ENCODE measurements at places on chromosomes 12 and 14.

- no peak for DNase-seq
Observed at GRCh38 chr14:32620724-32621123, 291.6 kb downstream of the AKAP6 start.

- DNase-seq: no peak
Observed at GRCh38 chr14:42047421-42048055, 440.9 kb downstream of the LRFN5 start.

GRCh38 chr12:67042697-67043131, 226.4 kb upstream of the CAND1 start:
- no peak for DNase-seq

GRCh38 chr14:51260225-51260624, 20.2 kb downstream of the TMX1 start:
- DNase-seq: no peak

- DNase-seq: no peak
Observed at GRCh38 chr14:23910101-23910875, 43.3 kb upstream of the DHRS4 start.

DNA sequence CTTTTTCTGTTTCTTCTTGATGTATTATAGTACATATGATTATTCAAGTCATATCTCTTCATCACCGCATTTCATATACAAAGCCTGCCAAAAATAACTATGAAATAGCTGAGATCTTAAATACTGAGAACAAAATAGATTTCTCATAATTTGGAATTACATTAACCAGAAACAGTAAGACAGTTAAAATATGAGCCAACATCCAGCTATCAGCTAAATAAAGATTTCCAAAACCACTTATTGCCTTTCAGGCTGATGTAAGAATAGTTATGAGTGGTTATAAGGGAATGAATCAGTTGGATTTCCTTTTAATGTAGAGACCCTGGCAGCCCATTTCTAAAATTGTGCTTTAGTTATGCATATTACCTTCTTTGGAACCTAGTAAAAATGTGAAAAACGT, 47.4 kb downstream of the TMEM117 start:
- DNase-seq: no peak

DNA sequence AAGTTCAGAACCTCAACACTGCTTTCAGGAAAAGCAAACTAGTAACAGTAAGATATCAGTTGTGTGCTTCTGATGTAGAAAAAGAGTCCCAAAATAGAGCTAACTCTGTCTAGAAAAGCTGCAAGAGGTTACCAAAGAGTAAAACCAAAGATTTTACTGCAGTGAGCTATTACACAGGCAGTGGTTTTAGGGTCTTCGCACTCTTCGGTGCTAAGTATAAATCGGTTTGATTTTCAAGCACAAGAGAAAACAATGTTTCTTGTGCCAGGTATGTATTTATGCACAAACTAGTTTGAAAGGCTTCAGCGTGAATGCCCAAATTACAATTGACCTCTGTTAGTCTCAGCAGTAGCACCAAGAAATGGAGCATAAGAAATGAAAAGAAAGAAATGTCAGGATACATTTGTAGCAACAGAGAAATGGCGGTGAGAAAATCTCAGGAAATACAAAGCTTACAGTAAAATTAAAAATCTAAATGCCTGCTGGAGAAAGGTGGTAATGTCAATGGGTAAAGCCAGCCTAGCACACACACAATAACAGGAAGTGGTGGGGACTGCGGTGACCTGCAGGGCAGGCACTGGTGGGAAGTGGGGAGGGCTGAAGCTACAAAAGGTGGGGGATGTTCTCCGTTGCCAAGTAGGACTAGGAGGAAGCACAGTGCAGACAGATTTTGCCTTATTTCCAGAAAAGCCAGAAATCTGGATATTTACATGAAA, 18.0 kb upstream of the DYRK2 start:
- DNase-seq: peak; percentile 59

DNA sequence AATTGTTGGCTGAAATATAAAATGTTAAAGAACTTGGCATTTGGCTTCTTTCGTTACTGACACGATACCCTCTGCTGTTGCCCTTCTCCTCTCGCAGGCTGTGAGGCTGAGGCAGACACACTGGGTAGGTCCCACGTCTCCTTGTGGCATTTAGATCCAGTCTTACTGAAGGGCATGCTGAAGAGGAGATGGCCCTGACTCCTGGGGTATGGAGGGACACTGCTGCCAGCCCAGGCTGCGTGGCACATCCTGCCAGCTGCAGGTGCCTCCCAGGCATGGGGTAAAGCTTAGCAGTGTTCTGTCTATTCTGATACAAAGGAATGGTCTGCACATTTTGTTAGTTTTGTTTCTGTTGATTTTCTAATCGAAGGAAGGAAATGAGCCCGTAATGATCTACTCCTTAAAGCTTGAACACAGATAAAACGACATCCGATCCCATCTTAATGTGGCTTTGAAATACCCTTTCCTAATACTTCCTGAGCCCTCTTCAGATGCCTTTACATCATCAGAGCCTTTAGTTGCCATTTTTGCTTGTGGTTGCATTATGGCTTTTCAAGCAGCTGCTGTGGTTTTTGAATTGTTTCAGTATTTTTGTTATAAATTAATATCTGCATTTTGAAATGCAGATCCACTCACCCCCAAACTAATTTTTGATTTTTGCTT, 61.1 kb downstream of the WDR20 start:
- DNase-seq: no peak

DNA sequence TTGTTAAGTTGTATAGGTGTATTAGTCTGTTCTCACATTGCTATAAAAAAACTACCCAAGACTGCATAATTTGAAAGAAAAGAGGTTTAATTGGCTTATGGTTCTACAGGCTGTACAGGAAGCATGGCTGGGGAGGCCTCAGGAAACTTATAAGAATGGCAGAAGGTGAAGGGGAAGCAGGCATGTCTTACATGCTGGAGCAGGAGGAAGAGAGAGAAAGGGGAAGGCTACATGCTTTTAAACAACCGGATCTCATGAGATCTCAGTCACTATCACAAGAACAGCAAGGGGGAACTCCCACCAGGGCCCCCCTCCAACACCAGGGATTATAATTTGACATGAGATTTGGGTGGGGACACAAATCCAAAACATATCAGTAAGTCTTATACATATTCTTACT, 60.5 kb upstream of the OR10AD1 start:
- no peak for DNase-seq

GRCh38 chr12:131025939-131026702, 72.4 kb downstream of the ADGRD1 start:
- DNase-seq: no peak

DNA sequence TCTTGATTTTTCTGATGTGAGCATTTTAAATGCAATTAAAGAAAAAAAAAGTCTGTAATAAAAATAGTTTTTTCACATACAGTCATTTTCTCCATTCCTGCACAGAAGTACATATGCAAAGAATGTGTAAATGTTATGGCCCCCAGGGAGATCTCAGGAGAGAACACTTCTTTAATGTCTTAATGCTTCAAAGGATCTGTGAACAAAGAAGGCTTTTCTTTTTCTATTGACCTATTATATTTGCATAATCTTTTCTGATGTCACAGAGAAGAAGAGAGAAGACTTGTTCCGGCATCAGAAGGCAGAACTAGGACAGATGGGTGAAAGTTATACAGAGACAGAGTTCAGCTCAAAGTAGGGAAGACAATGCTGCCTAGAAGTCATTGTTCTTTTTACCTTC, 413.5 kb upstream of the STXBP6 start:
- no peak for DNase-seq

DNA sequence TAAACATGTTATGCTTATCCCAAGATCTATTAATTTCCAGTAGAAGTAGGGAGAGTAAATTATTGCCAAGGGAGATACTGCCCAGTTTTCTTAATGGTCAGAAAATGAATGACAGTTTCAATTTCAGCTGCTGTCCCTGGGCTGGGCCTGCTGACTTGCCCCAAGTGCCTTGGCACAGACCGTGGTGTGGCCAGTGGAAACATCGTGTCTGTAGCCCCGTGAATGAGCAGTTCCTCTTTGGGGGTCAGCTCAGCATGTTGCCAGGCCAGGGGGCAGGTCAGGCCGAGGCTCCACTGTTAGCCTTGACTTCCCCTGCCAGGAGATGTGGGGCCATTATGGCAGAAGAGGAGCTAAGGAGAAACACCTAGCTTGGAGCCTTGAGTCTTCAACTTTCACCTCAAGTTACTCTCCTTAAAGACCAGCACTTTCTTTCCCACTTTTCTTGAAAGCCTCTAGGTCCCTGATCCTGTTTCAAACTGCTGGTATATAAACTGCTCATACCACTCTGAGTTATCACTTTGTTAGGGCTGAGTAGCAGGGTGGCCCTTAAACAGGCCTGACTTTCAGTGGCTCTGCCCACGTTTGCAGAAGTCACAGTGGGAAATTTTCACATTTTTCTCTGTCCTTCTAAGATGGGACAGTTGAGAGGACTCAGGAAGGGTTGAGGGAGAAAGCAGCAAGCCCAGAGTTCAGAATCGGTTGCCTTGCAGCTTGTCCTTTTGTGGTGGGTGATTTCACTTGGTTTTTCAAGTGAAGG, 73.2 kb downstream of the SUSD6 start:
- DNase-seq: no peak

GRCh38 chr14:66610154-66610563, 102.2 kb downstream of the GPHN start:
- no peak for DNase-seq

DNA sequence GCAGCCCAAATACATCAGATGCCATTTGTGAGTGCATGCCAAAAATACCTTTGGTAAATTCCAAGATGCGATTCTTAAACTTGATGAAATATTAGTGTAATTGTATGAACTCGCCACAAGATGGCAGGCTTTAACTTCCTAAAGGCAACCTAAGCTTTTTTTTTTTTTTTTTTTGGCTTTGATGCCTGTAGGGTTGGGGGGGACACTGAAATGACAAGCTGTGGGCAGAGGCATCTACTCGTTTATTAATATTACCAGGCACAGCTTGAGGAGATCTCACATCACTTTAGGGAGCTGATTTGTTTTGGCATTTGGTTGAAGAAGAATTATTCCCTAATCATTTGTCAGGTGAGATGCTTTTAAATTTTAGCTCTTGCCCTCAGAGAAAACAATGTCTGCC, 126.7 kb upstream of the CCDC196 start:
- DNase-seq: no peak

GRCh38 chr12:29545102-29545467, 47.6 kb upstream of the OVCH1 start:
- DNase-seq: no peak

DNA sequence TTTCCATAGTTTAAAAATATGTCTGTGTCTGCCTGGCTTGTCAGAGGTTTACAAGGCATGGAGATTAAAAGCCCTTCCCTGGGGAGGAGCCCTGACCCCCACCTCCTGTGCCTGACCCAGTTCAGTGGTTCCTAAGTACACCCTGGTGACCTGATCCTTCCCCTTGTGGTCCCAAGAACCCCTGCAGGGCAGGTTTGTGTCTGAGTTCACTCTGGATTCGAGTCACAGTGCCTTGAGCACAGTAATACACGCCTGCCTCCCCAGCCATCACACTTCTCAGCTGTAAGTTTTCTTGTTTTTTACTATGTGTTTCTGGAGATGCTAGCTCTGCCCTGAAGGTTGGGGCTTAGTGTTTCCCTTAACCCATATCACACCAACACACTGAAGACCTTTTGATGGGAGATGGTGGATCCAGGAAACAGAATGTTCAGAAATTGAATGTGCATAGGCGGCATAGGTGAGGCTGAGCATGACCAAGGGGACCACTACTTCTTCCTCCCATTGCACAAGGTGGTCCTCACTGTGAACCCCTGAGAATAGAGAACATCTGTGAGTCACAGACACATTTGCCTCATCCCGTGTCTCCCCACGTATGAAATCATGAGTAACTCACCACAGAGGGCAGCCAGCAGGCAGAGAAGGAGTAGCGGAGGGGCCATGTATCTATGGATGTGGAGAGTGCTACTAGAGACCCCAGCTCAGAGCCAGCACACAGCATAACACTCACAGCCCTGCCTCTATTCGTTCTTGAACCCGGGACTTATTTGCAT, 962.9 kb downstream of the TMEM121 start:
- no peak for DNase-seq

- no peak for DNase-seq
Observed at GRCh38 chr14:31268216-31268615, 60.6 kb upstream of the HECTD1 start.

DNA sequence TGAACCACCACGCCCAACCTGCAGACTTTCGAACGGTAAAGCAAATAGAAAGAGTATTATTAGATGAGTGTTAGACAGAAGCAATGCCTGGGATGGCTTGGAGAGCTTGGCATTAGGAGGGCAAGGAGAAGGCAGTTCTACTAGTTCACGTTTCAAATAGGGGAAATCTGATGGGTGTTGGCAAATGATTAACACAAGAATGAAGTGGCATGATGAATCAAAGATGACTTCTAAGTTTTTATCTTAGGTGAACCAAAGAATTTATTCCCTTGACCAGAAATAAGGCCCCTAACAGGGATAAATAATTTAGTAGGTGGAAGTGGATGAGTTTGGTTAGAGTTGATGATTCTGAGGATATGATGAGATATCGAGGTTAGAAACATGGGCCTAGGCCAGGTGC, 38.5 kb downstream of the DRAM1 start:
- no peak for DNase-seq

- DNase-seq: no peak
Observed at GRCh38 chr14:38989922-38990546, 113.0 kb downstream of the SEC23A start.

GRCh38 chr14:64507376-64508156, 3.0 kb downstream of the ZBTB1 start:
- no peak for DNase-seq

GRCh38 chr14:64719601-64720000, 15.4 kb downstream of the PLEKHG3 start:
- no peak for DNase-seq

GRCh38 chr12:5996459-5996858, 51.4 kb upstream of the ANO2 start:
- no peak for DNase-seq

DNA sequence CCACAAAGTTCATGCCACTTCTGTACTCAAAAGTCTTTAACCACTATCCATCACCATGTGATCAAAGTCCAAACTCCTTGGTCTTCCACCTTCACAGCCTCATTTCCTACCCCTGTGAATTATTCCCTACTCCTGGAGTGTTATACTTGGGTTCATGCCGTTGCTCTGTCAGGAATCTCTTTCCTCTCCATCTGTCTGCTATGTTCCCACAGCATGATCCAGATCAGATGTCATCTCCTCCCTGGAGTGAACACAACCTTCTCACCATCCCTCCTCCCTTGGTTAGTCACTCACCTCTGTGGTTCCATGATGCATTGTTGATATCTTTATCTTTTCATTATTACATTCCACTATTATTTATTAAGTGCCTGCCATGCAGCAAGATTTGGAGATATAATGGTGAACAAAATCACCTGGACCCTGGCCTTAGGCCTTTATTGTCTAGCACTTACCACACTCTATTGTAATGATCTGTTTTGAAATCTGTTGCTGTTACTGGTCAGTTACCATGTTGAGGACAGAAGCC, 22.4 kb downstream of the LACRT start:
- no peak for DNase-seq

DNA sequence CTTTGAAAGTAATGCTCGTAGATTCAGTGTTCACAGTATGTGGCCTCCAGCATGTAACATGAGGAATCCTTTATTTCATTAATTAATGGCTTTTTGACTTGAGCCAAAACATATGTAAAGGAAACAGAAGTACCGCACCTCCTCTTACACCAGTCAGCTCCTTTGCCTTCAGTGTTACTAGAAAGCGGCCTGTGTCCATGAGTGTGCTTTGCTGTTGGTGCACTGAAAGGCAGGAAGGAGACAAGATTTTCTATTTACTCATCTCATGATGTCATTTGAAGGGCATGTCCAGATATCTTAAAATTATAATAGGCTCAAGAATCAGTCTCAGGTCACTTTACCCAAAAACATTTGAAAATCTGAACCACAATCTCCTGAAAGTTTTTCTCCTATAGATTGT, 9.9 kb upstream of the CCT2 start:
- no peak for DNase-seq

Measured in stimulated activated naive B cell treated with anti-CD40 and anti-IgM and Interleukin-4, amounts not matched to agents 10 μg/mL and 1 μg/mL and 100 μg/mL, for 72 hours (primary cell).